Activated naive CD8-positive, alpha-beta T cell treated with anti-CD3 and anti-CD28 coated beads for 36 hours (primary cell): ENCODE measurements at places on chromosomes 12 and 14. TPM values are rescaled to one million over a fixed set of nuclear protein-coding genes. Genes with fewer than 3 reads are reported as not detected.

GRCh38 chr12:45580356-45580969, 149.0 kb upstream of the ARID2 start:
- H3K4me1 ChIP-seq, result peaks cover 13% of the 10 kb centered on the region
- peaks cover 3% of the 10 kb centered on the region for H3K27me3 ChIP-seq
- no peaks in the 10 kb centered on the region for H3K36me3 ChIP-seq
- DNase-seq, result no peak
- H3K4me3 ChIP-seq, result no peak overlapping the region

DNA sequence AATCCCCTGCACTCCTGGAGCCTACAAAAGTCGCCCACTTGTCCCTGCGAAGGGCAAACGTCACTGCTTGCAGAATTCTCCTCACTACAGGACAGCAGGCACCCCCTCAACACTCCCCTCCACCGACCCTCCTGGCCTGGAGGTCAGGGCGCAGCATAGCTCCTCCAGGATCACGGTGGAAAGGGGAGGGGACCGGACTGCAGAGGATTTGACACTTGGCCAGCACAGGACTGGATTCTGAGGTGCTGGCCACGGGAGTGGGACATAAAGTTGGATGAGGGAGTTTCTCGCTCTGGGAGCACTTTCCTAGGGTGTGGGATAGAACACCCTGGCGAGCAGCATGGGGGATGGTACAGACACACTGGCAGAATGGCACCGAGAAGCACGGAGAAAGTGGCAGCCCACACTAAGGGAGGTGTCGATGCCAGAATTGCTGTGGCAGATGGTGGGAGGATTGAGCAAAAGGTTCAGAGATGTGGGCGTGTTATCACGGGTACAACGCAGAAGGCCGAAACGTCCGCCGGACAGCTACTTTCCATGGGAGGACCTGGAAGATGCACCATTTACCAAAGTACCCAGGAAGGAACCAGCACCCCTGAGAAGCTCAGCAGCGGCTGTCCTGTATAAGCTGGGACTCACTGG, 51.4 kb upstream of the DIO3 start:
- DNase-seq, result no peak
- H3K36me3 ChIP-seq, result no peaks in the 10 kb centered on the region
- no peak overlapping the region for H3K27ac ChIP-seq
- H3K4me1 ChIP-seq, result no peaks in the 10 kb centered on the region
- H3K4me3 ChIP-seq, result no peak overlapping the region

DNA sequence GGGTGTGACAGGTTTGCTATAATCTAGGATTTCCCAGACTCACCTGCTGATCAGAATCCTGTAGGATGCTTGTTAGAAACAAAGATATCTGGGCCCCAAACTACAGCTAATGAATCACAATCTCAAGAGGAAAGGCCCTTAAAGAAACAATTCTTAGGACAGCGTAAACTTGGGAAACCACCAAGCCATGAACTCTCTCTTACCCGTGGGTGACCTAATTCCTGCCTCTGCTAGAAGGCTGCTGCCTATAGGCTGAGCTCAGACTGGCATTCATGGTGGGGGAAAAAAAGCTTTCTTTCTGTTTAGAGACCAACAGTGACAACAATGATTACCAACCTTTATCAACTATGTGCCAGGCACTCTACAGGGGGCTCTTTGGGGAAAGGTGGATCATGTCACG, 213.9 kb upstream of the FKBP4 start:
- peaks cover 2% of the 10 kb centered on the region for H3K4me1 ChIP-seq
- no peak overlapping the region for H3K4me3 ChIP-seq
- DNase-seq, result no peak
- peaks cover 39% of the 10 kb centered on the region for H3K27me3 ChIP-seq
- H3K36me3 ChIP-seq, result no peaks in the 10 kb centered on the region
- no peak overlapping the region for H3K27ac ChIP-seq

DNA sequence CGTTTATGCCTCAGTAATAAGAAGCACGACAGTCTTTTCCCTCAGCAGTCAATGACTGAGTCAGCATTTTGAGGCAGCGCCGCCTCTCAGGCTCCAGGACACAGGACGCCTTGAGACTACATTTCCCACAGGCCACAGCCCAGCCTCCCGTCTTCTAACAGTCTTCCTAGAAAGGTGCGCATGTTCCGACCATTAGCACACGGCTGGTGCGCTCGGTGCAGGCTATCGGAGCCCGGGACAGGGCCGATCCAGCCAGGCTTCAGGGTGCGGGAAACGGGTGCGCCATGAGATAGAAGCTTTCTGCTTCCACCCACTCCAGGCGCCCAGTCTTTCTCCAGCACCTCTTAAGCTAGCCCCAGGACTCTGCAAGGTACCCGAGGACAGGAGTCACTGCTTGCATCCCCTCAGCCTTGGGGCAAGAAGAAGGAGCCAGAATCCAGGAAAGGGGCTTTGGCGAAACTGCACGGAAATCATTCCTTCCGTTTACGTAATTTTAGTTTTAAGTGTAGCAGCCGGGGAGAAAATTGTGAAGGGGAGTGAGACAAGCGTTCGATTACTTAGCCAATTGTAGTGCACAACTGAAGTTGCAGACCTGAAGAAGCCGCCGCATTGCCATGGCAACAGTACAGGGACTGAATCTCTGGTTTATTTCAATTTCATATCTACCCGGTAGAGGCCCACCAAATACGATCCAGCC, 54.0 kb downstream of the ZNF641 start:
- peak overlapping the region; percentile 75 for H3K4me3 ChIP-seq
- H3K27ac ChIP-seq, result no peak overlapping the region

- H3K36me3 ChIP-seq, result peaks cover 29% of the 10 kb centered on the region
- H3K27ac ChIP-seq, result no peak overlapping the region
- DNase-seq, result no peak
- H3K4me3 ChIP-seq, result no peak overlapping the region
- no peaks in the 10 kb centered on the region for H3K27me3 ChIP-seq
Observed at GRCh38 chr12:113314121-113314529, 20.8 kb downstream of the SLC8B1 start.

Gene TOMM20L
- not detected for total RNA-seq

Gene CMA1
- 0.25 TPM for total RNA-seq

GRCh38 chr14:95981965-95982364, 57.2 kb upstream of the C14orf132 start:
- DNase-seq, result no peak
- peaks cover 30% of the 10 kb centered on the region for H3K27me3 ChIP-seq
- no peak overlapping the region for H3K27ac ChIP-seq

GRCh38 chr14:69844171-69844570, 35.0 kb upstream of the SMOC1 start:
- no peaks in the 10 kb centered on the region for H3K36me3 ChIP-seq
- H3K27me3 ChIP-seq, result peaks cover 4% of the 10 kb centered on the region
- no peaks in the 10 kb centered on the region for H3K4me1 ChIP-seq
- H3K4me3 ChIP-seq, result no peak overlapping the region
- no peak overlapping the region for H3K27ac ChIP-seq
- DNase-seq, result no peak

Gene CLEC4E
- not detected for total RNA-seq

GRCh38 chr12:6080149-6081045, 44.1 kb downstream of the VWF start:
- H3K4me1 ChIP-seq, result peaks cover 9% of the 10 kb centered on the region
- DNase-seq, result no peak
- H3K27ac ChIP-seq, result peak overlapping the region; percentile 17
- H3K4me3 ChIP-seq, result no peak overlapping the region
- H3K27me3 ChIP-seq, result peaks cover 13% of the 10 kb centered on the region
- H3K36me3 ChIP-seq, result peaks cover 2% of the 10 kb centered on the region

DNA sequence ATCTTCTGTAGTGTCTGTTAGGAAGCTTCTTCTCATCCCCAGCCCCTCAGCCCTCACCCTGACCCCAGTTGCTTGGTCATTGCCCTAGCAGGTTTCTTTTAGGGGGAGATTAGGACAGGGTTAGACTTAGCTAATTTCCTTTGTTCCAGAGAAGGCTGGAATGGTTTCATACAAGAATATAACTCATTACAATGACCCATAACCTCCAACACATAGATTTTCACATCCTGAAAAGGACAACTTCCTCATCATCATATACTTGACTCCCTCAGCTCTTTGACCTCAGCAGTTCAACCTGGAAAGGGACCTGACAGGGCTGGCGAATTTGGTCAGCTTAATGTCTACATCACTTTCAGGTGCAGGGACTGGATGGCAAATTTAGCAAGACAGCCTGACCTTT, 8.0 kb upstream of the BHLHE41 start:
- H3K36me3 ChIP-seq, result no peaks in the 10 kb centered on the region
- H3K27ac ChIP-seq, result no peak overlapping the region
- no peaks in the 10 kb centered on the region for H3K4me1 ChIP-seq
- no peak overlapping the region for H3K4me3 ChIP-seq

DNA sequence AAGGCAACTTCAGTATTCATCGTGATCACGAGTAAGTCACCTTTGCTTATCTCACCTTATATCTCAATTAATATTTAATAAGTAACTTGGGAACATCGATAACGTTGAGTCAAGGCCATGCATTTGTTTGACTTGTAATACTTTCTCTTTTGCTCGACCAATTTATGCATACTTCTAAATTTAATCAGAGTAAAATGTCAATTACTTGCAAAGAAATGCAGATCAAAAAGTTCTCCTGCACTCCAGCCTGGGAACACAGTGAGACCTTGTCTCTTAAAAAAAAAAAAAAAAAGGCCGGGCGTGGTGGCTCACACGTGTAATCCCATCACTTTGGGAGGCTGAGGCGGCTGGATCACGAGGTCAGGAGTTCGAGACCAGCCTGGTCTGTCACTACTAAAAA, 11.8 kb upstream of the HIP1R start:
- H3K27ac ChIP-seq, result no peak overlapping the region
- no peaks in the 10 kb centered on the region for H3K4me1 ChIP-seq
- no peaks in the 10 kb centered on the region for H3K27me3 ChIP-seq
- H3K4me3 ChIP-seq, result no peak overlapping the region
- H3K36me3 ChIP-seq, result no peaks in the 10 kb centered on the region
- no peak for DNase-seq

- peak within 1 kb of the TSS; percentile 70 for H3K27ac ChIP-seq
- H3K4me1 ChIP-seq, result peaks cover 38% of the 10 kb centered on the region
- H3K36me3 ChIP-seq, result no peaks in the 10 kb centered on the region
- peaks cover 3% of the 10 kb centered on the region for H3K27me3 ChIP-seq
- no peak for DNase-seq
Observed at GRCh38 chr14:105486163-105486973, at the start of gene CRIP1. Gene CRIP1 (plus strand): TSS chr14:105486886. CDS start chr14:105487260, 374 bp downstream.

Gene KRT75
- total RNA-seq, result not detected

Gene TSHR
- total RNA-seq, result not detected

Gene OVCH1
- not detected for total RNA-seq

DNA sequence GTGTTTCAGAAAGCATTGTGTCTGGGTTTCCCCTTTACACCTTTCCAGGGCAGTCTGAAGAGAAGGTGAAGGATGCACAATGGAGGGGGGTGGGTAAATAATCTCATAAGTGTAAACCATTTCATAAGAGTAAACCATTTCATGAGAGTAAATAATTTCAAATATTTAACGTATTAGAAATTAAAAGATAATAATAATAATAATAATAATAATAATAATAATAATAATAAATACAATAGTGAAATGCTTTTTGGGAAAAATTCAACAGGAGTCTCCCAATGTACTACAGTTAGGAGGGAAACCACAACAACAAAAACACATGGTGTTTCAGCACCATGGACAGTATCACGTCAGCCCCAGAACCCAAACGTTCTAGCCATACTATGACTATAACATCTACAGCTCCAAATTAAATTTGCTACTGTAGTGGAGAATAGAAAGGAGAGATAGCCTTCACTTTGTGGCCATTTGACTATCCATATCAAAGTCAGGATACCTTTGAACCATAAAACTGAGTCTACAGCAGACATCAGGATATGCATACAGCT, 691.8 kb downstream of the BCL11B start:
- DNase-seq, result no peak
- no peak overlapping the region for H3K27ac ChIP-seq
- no peaks in the 10 kb centered on the region for H3K27me3 ChIP-seq
- no peaks in the 10 kb centered on the region for H3K36me3 ChIP-seq

Gene DLST
- 136 TPM for total RNA-seq

Gene METTL17
- 99.1 TPM for total RNA-seq

GRCh38 chr14:73909681-73910080, 23.0 kb downstream of the ZNF410 start:
- H3K27me3 ChIP-seq, result no peaks in the 10 kb centered on the region
- H3K27ac ChIP-seq, result no peak overlapping the region
- peaks cover 69% of the 10 kb centered on the region for H3K36me3 ChIP-seq
- no peak overlapping the region for H3K4me3 ChIP-seq
- DNase-seq, result no peak

Gene KRT6B
- total RNA-seq, result not detected

Gene TAS2R9
- total RNA-seq, result not detected

DNA sequence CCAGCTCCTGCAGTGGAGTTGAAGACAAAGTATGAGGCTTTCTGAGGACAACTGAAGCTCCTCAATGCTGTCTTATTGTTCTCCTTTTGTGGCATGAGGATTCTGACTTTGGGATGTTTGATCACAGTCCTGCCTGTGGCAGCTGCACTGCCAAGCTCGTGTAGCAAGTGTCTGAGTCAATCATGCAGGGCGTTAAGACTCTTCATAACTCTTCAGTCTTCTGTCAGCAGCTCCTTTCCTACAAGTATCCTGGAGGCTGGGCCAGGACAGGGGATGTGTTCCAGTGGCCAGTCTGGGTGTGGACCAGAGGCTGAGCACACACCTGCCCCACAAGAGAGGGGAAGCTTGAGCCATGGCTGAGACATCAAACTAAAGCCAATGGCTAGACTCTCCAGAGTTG, 94.3 kb downstream of the PELI2 start:
- DNase-seq, result no peak
- H3K4me3 ChIP-seq, result no peak overlapping the region
- H3K4me1 ChIP-seq, result peaks cover 14% of the 10 kb centered on the region
- no peaks in the 10 kb centered on the region for H3K36me3 ChIP-seq
- H3K27ac ChIP-seq, result no peak overlapping the region

Gene KRT73
- 0.29 TPM for total RNA-seq

Gene CHD8
- total RNA-seq, result 86.2 TPM

DNA sequence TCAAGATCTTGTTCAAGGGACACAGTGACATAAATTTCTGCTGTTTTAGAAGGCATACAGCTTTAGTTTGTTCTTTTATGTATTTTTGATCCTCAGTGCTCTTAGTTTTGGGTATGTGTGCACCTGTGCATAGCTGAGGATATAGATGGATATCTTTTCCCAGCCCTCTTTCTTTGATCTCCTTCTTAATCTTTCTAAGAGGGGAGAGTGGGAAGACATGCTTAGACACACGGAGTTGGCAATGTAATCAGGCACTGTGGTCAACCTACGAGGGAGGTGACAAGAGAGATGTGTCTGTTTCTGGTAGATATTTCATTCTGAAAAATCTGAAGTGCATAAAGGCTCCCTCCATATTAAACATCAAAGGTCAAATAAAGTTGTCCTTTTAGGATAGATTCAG, 340.6 kb downstream of the TMEM132D start:
- peaks cover 3% of the 10 kb centered on the region for H3K4me1 ChIP-seq
- no peaks in the 10 kb centered on the region for H3K36me3 ChIP-seq
- no peak overlapping the region for H3K4me3 ChIP-seq
- H3K27me3 ChIP-seq, result no peaks in the 10 kb centered on the region
- no peak for DNase-seq
- no peak overlapping the region for H3K27ac ChIP-seq

GRCh38 chr14:64191756-64192155, 102.4 kb downstream of the ESR2 start:
- H3K27ac ChIP-seq, result no peak overlapping the region
- H3K4me3 ChIP-seq, result no peak overlapping the region
- DNase-seq, result no peak
- H3K27me3 ChIP-seq, result no peaks in the 10 kb centered on the region
